Adipocyte (in vitro differentiated cells): ENCODE measurements at places on chromosomes 6 and 20.

GRCh38 chr6:27771235-27771634, 141.0 kb downstream of the OR2B2 start:
- no peak for DNase-seq

GRCh38 chr20:39259010-39259803, 297.1 kb downstream of the DHX35 start:
- no peak for DNase-seq

DNA sequence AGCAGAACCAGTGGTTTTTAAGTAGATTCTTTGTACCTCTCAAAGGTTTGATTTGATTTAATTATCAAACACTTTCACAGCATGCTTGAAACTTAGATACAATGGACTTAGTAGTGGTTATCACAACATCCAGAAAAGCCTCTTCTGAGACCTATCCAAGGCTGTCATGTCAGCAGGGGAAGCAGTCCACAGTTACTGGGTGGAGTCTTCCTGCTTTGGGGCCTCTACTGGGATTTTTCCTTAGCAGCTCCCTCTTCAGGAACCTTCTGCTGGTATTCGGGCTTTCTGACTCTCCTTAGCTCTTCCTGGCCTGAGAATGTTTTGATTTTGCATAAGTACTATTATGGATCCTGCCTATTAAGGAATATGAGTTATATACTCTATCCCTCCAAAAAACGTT, 36.0 kb downstream of the ARFGEF2 start:
- peak; percentile 17 for DNase-seq

GRCh38 chr6:19902201-19902600, 65.0 kb downstream of the ID4 start:
- no peak for DNase-seq

GRCh38 chr6:7762760-7763159, 36.9 kb downstream of the BMP6 start:
- DNase-seq, result no peak

- DNase-seq, result no peak
Measured at GRCh38 chr6:17632934-17633333, 32.8 kb downstream of the FAM8A1 start.

- peak; percentile 86 for DNase-seq
Measured at GRCh38 chr6:134288538-134289203, 29.2 kb downstream of the SGK1 start.

DNA sequence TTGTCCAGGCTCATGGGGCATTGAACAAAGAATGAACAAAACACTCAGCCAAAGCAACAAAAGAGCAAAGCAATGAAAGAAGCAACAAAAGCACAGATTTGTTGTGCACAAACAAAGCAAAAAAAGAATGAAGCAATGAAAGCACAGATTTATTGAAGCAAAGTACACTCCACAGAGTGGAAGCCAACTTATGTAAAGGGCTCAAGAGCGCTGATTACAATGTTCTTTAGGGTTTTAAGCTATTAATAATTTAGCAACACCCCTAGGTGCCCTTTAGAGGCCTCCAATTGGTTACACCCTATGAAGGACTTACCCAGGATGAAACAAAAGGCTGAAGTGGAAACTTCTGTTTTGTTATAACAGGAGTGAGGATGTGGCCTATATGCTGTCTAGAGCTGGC, 179.2 kb upstream of the PROKR2 start:
- no peak for DNase-seq

DNA sequence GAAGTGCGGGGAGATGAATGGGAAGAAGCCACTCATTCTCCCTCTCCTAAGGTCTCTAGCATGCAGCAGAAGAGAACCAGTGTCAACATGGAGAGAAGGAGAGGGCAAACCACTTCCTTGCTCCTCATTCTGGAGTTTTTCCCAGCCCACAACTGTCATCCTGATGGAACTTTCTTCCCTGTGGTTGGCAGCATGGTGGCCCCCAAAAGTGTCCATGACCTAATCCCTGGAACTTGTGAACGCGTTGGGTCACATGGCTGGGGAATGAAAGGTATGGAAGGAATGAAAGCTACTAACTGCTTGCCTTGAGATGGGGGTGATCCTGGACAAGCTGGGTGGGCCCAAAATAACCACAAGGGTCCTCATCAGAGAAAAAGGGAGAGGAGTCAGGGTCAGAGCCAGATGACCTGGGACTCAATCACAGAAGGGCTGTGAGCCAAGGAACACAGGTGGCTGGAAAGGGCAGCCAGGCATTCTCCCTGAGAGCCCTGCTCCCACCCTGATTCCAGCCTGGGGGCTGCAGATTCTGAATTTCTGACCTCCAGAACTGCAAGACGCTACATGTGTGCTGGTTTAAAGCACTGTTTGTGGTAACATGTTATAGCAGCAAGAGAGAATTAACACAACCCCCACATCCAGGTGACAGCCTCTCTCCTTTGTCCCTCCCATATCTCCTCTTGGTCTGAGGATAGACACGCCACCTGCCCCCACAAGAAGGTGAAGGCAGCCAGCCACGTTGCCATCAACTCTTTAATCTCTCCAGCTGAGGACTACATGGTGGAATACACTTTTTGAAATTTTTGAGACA, 63.2 kb downstream of the PYGB start:
- peak; percentile 63 for DNase-seq

- no peak for DNase-seq
Measured at GRCh38 chr6:136723780-136724179, 68.5 kb downstream of the MAP3K5 start.

- no peak for DNase-seq
Measured at GRCh38 chr20:46468508-46468907, 44.9 kb downstream of the ZNF334 start.

- DNase-seq, result no peak
Measured at GRCh38 chr20:32378461-32378860, 20.3 kb downstream of the ASXL1 start.

DNA sequence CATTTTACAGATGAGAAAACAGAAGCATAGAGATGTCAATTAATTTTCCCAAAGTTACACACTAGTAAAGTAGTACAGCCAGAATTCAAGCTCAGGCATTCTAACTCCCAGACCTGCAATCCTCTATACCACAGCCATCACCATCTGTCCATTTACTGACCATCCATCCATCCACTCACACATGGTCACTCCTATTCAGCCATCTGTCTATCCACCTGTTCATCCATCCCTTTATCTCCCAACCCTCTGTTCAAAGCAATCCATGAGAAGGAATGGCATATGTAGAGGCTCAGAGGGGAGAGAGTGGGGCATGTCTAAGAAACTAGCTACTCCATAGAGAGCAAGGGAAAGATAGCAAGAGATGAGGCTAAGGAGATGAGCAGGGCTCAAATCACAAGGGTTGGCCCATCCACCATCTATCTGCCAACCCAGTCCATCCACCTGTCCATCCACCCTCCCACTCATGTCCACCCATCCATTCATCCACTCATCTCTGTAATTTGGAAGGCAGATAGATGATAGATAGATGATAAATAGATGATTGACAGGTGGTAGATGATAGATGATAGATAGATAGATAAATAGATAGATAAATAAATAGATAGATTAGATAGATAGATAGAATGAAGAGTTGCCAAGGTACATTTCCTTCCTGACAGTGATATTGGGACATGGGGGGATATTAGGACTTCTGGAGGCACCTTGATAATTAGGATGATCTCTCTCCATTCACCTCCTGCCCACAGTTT, 12.2 kb upstream of the C6orf132 start:
- no peak for DNase-seq

DNA sequence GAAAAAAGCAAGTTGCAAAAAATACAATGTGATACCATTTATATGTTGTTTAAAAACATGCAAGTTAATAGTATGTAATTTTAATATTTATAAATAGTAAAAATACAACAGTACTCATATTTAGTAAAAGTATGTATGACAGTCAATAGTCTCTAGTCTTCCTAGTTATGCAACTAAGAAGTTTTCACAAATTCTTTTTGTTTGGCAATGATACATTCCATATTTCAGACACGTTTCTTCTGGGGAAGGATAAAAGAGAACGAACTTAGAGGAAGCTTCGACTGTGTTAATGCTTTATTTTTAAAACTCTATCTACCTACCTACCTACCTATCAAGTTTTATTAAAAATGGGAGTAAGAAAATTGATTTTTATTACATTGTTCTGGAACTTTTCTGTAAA, 77.7 kb downstream of the UBE3D start:
- DNase-seq, result no peak

DNA sequence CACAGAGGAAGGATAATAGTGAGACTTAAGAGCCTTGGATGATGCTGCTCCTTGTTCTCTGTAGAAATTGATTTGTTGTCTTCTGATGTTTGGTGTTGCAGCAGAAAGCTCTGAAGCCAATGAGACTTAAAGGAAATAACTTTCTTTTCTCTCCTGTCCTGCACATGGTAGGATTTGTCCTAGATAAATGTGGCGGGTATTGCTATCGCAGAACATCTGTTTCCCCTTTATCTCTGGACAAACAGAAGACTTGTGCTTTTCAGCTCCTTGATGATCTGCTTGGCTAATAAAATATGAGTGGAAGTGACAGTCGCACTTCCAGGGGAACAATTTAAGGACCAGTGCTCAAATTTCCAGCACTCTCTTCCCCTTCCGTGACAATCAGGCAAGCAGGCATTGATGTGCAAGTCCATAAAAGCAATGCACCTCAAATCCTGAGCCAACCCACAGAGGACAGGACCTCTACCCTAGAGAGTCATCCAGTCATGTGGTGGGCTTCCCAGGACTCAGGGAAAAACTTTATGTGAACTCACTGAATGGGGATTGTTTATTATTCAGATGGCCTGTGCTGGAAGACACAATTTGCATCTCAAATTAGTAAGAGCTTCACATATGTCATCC, 9.9 kb upstream of the NCR2 start:
- DNase-seq, result no peak

DNA sequence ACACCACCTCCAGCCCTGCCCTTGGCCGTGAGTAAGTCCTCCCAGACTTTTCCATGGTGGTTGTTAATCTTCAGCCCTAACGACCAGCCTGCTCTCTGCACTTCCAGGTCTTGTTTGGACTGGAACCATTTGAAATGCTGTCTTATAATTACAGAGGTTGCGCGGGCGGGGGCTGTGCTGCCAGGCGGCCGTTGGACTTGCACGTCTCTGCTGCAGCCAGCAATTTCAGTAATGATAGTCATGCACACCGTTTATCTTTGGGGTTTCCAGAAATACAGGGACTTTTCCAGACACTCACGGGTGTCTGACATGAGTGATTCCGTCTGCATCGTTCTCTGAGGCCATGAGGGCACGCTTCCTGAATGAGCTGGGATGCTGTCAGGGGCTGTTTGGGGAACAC, 118.2 kb downstream of the BMP7 start:
- no peak for DNase-seq

- peak; percentile 72 for DNase-seq
Measured at GRCh38 chr20:49326026-49326425, 48.2 kb upstream of the ZNFX1 start.

DNA sequence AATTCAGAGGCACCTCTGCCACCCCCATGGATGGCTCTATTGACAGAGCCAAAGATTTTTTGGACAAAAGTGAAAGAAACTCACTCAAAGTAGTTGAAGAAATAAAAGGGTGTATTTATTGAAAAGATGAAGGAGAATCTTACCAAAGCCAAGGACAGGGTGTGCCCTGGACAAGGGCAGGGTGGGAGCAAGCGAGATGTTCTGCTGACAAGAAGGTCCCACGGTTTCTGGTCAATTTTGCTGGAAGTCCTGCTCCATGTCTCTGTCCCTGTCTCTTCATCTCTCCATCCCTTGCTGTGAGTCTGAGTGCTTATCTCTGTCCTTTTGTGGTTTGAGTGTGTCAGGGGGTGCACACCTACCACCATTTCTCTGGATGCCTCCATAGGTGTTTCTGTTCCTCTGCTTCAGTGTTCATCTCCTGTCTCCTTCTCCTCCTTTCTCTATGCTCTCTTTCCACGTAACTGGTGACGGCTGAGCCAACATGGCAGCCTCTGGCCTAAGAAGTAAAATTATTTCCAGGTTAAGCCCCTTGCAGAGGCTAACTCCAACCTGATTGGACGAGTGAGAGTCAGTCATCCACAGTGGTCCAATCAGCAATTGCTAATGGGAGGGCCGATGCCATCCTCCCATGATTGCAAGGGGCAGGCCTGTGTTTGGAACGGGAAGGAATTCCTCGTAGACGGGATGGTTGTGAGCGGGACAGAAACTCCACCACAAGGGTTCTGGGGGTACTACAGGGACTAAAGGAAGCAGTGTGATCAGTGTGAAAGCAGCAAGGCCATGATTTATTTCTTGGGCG, 502.1 kb upstream of the CDH4 start:
- no peak for DNase-seq

GRCh38 chr6:106979435-106979884, 4.9 kb upstream of the CD24 start:
- DNase-seq, result peak; percentile 95

DNA sequence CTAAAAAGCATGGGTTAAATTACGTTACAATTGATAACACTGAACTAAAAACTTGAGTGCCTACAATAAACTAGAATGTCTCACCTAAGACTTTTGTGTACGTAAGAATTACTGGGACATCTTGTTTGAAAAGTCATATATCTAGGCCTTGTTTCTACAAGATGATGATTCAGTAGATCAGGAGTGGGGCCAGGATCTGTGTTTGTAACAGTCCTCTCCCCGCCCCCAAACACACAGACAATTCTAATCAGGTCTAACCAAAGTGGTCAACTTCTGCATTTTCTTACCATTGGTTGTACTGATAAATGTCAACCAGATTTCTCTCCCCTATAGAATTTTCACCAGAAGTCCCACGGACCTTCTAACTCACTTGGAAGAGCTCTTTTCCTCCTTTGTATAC, 56.9 kb downstream of the RAMACL start:
- no peak for DNase-seq

- DNase-seq, result no peak
Measured at GRCh38 chr6:63975699-63976098, 340.1 kb downstream of the PHF3 start.

- DNase-seq, result no peak
Measured at GRCh38 chr6:43295456-43295855, 2.6 kb upstream of the SLC22A7 start.

GRCh38 chr6:79684876-79685275, 53.7 kb downstream of the SH3BGRL2 start:
- DNase-seq, result peak; percentile 24

- no peak for DNase-seq
Measured at GRCh38 chr20:51118216-51118615, 95.3 kb upstream of the KCNG1 start.

GRCh38 chr20:51346686-51347485, 195.6 kb downstream of the NFATC2 start:
- peak; percentile 55 for DNase-seq

DNA sequence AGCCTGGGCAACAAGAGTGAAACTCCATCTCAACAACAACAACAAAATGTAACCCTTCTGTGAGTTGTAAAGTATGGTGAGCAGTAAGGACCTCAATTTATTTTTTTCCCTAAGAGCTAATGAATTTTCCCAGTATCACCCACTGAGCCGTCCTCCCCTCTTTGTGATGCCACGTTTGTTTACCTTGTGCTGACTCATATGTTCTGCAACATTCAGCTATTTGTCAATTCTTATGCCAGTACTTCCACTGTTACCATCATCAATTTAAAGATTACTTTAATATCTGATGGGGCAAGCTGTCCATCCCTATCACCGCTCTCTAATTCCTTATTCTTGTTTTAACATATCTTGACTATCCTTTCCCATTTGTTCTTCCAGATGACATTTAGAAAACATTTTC, 37.5 kb downstream of the MAK start:
- DNase-seq, result peak; percentile 37

GRCh38 chr6:41190791-41191190, 10.2 kb downstream of the TREML2 start:
- no peak for DNase-seq
